ENCODE measurements at places on chromosomes 6 and 20. TPM values are rescaled to one million over a fixed set of nuclear protein-coding genes. Genes with fewer than 3 reads are reported as not detected.

The CEP85L gene
- 75.5 TPM for total RNA-seq

The MAFB gene
- total RNA-seq, result 122 TPM

The LINC00237 gene
- total RNA-seq, result not detected

The HLA-DOB gene
- total RNA-seq, result 6.6 TPM

The RAD21L1 gene
- total RNA-seq, result 0.10 TPM

The KIF6 gene
- not detected for total RNA-seq

All from mononuclear cell (primary cell).